ENCODE measurements at places on chromosomes 11 and 22. TPM values are rescaled to one million over a fixed set of nuclear protein-coding genes. Genes with fewer than 3 reads are reported as not detected.
A peak's percentile ranks its signal among the peaks of the same experiment; 100 is the strongest.

Gene BTBD18
- not detected for total RNA-seq

DNA sequence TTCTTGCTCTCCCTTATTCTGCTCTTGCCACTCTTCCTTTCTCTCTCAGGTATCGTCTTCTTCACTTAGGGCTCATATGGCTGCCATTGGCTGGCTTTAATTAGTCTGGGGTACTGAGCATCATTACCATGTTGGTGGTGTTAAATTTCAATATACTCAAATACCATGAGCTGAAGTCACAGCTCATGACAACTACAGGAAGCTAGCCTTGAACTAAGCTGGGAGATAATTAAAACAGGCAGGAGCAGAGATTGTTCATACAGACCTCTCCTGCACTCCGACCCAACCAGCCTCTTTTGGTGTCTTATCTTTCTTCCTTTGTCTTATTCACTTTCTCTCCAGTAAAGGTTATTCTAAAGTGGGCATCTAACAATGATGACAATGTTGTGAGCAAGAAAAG is 130.9 kb upstream of the BLID start:
- DNase-seq: no peak

DNA sequence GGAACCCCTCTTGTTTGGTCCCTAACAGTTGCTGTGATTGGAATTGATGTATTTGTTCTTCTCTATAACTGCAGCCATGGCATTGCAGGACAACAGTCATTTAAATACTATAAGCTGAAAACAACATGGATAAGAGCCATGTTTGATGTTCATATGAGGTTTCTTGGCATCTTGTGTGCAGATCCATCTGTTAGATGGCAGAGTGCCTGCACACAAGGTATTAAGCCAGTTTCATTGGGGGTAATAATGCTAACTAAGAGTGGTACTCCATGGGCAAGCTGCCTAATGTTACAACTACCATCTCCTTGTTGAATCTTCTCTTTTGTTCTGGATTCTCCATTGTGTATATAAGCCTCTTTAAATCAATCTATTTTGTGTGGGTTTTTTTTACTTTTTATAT is 206.0 kb upstream of the CHORDC1 start:
- DNase-seq: no peak

DNA sequence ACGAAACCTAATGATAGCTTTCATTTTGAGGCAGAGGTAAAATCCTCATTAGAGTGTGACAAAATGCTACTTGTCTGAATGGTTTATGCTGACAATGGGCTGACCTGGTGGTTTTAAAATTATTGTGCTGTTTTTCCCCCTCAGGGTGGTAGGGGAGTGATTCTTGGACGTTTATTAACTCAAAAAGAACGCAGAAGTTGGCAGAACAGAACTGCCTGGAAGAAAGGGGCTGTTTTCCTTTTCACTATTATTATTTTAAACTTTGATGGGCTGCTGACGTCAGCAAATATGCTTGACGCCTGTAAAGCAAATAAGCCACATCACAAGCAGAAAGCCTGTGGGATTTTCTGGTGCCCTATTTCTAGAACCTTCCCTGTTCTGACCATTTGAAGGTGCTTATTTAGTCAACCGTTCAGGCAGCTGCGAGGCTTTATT is 4.0 kb downstream of the RASSF10 start:
- DNase-seq: no peak

DNA sequence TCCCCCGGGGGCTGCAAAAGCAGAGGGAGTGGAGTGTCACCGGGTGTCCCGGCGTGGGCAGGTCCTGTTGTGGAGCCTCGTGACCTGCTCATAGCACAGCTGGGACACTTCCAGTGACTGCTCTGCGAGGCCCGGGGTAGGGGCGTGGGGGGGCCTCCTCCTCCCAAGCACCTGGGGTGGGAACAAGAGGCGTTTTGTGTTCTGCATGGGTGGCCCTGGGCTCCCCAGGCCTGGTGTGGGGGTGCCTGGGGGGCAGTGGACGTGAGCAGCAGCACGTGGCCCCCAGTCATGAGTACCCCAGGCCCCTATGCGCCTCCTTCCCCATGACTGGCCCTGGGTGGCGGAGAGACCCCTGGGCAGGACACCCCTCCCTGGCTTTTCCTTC is 104.7 kb downstream of the KCNQ1 start:
- DNase-seq: no peak

GRCh38 chr22:30043161-30043560 is 37.1 kb upstream of the HORMAD2 start:
- no peak for DNase-seq

GRCh38 chr11:104967534-104968354 is 630 bp downstream of the CASP4 start:
- peak; percentile 32 for DNase-seq

DNA sequence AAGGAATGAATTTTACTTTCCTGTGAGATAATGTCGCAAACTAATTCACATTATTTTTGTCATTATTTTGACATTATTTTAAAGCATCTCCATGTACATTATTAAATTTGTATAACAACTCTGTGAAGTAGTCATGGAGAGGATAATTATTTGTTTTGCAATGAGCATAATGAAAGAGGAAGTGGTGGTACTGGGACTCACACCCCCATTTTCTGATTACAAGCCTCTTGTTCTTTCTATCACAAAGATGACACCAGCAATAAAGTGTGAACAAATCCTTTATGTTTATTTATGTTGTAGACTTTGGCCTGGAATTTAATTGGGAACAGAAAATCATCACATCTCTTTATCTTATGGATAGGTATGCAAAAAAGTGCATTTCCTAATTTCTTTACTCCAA is 522.6 kb downstream of the TMEM135 start:
- DNase-seq: no peak

GRCh38 chr11:73271936-73272679 is at the start of gene P2RY6:
Gene P2RY6 (plus strand): TSS chr11:73272338. CDS start chr11:73296519, 24,181 bp downstream.
- DNase-seq: peak; percentile 56

DNA sequence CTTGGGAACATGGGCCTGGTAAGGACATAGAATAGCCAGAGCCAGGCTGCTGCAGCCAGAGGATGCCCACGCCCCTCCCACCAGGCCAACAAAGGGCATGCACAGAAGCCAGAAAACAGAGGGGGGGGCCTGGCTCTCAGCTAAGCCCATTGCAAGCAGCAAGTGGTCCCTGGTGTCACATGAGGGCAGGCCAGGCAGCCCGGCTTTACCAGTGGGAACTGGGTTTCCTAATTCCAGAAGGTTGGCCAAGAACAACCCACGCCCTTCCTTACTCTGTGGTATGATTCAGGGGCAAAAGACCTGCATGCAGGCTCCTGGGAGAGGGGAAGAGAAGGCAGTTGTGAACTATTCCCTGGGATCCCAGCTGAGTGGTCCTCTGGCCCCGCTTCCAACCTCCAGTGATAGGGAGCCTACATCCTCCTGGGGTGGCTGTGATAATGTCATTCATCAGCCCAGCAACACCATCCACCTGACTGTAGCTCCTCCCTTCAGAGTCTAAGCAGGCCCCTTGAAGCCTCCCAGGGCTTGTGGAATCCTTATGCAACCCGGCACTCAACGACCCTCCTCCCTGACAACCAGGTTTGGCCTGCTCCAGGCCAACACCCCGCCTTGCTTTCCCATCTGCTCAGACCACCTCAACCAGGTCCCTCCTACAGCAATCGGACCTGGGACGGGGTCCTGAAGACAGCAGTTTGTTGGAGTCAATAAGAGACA is 62.1 kb upstream of the LMO1 start:
- DNase-seq: no peak

DNA sequence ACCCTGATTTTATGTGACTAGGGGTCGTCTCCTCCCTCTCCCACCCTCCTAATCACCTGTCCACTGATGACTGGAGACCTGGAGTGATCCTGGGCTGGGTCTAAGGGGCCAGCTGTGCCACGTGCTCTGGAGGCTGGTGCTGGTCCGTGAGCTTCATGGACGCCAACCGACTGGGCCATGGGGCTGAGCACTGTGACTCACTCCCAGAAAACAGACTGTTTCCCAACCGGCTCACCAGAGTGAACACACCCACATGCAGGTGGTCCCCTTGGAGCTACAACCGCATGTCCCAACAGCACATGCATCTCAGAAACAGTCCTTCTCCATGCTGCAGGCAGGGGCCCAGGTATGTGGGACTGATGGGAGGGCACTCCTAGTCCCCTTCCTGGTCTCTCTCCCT is 14.0 kb upstream of the LMO1 start:
- DNase-seq: no peak

All from fibroblast of villous mesenchyme (primary cell).